Thoracic aorta endothelial cell (primary cell): ENCODE measurements at places on chromosomes 12 and 14. TPM values are rescaled to one million over a fixed set of nuclear protein-coding genes. Genes with fewer than 3 reads are reported as not detected.

The ATXN7L3B gene
- total RNA-seq, result 25.4 and 27.6 TPM in 2 replicates

The ST8SIA1 gene
- not detected in 2 replicates for total RNA-seq

The RGS6 gene
- total RNA-seq, result not detected in 2 replicates

The CLEC14A gene
- total RNA-seq, result 238 and 259 TPM in 2 replicates

The DPY19L2 gene
- 2.8 and 3.0 TPM in 2 replicates for total RNA-seq

The CCDC184 gene
- total RNA-seq, result 0.13 and 0.36 TPM in 2 replicates

The FOXA1 gene
- total RNA-seq, result 0.13 and 0.93 TPM in 2 replicates

The INSM2 gene
- total RNA-seq, result not detected in 2 replicates

The SERPINA4 gene
- not detected in 2 replicates for total RNA-seq

The GLIPR1L1 gene
- not detected in 2 replicates for total RNA-seq

The AMHR2 gene
- not detected in 2 replicates for total RNA-seq

The RDH12 gene
- not detected in 2 replicates for total RNA-seq

The KLRC2 gene
- total RNA-seq, result not detected in 2 replicates

The PRB2 gene
- total RNA-seq, result not detected in 2 replicates

The KLRC4 gene
- total RNA-seq, result not detected in 2 replicates

The KCNC2 gene
- not detected in 2 replicates for total RNA-seq

The OR11H6 gene
- not detected in 2 replicates for total RNA-seq

The ARHGAP9 gene
- 0.13 TPM in 1 of 2 replicates, not detected in the other for total RNA-seq

The OTOGL gene
- total RNA-seq, result 3.1 and 5.3 TPM in 2 replicates

The SLC25A21 gene
- 2.4 and 4.0 TPM in 2 replicates for total RNA-seq

The PMEL gene
- total RNA-seq, result 0.36 and 0.40 TPM in 2 replicates

The AKAP3 gene
- 0.72 and 0.80 TPM in 2 replicates for total RNA-seq

The KCNJ8 gene
- total RNA-seq, result not detected in 2 replicates

The PRKD1 gene
- total RNA-seq, result 10.1 and 10.8 TPM in 2 replicates

The RAB5B gene
- total RNA-seq, result 57.3 and 71.9 TPM in 2 replicates

The TAS2R10 gene
- 1.1 TPM in 2 replicates for total RNA-seq

The VPS37B gene
- 41.9 and 42.4 TPM in 2 replicates for total RNA-seq

The PPM1H gene
- total RNA-seq, result 2.0 and 2.8 TPM in 2 replicates

The OAS2 gene
- total RNA-seq, result 9.8 and 10.3 TPM in 2 replicates

The GALNT16 gene
- 0.07 and 0.40 TPM in 2 replicates for total RNA-seq

The TAS2R7 gene
- total RNA-seq, result 0.13 and 0.14 TPM in 2 replicates

The RAD9B gene
- total RNA-seq, result 0.36 and 1.2 TPM in 2 replicates

The AICDA gene
- total RNA-seq, result not detected in 2 replicates

The SLCO1C1 gene
- total RNA-seq, result 1.6 and 2.5 TPM in 2 replicates

The SERPINA9 gene
- not detected in 2 replicates for total RNA-seq

The NELL2 gene
- total RNA-seq, result 0.13 and 1.4 TPM in 2 replicates
